ENCODE measurements at places on chromosomes 6 and 20.

DNA sequence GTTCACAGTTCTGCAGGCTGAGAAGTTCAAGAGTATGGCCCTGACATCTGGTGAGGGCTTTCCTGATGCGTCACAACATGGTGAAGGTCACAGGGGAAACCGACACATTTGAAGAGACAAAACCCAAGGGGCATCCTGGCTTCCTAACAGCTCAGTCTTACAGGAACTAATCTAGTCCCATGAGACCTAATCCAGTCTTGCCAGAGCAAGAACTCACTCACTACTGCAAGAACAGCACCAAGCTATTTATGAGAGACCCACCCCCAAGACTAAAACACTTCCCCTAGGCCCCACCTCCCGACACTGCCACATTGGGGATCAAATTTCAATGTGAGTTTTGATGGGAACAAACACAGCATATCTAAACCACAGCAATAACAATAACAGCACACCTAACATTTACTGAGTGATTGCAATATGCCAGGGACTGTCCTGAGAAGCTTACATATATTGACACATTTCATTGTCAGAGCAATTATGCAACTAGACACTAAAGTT, 46.6 kb downstream of the TPBG start:
- DNase-seq: no peak

- DNase-seq: peak; percentile 26
These were observed 23.0 kb upstream of the CD24 start for GRCh38 chr6:106997392-106998158.

DNA sequence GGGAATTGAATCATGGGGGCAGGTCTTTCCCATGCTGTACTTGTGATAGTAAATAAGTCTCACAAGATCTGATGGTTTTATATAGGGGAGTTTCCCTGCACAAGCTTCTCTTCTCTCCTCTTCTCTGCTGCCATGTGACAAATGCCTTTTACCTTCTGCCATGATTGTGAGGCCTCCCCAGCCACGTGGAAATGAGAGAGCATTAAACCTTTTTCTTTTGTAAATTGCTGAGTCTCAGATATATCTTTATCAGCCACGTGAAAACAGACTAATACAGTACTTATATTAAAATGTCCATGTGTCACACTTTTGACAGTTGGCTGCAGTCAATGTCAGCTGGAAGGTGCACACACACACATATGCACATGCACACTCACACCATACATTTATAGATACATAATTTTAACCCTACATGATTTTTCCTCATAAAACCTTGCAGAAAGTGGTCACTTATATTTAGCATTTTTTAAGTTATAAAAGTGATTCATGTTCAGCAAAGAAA, 128.9 kb downstream of the OTOR start:
- no peak for DNase-seq

DNA sequence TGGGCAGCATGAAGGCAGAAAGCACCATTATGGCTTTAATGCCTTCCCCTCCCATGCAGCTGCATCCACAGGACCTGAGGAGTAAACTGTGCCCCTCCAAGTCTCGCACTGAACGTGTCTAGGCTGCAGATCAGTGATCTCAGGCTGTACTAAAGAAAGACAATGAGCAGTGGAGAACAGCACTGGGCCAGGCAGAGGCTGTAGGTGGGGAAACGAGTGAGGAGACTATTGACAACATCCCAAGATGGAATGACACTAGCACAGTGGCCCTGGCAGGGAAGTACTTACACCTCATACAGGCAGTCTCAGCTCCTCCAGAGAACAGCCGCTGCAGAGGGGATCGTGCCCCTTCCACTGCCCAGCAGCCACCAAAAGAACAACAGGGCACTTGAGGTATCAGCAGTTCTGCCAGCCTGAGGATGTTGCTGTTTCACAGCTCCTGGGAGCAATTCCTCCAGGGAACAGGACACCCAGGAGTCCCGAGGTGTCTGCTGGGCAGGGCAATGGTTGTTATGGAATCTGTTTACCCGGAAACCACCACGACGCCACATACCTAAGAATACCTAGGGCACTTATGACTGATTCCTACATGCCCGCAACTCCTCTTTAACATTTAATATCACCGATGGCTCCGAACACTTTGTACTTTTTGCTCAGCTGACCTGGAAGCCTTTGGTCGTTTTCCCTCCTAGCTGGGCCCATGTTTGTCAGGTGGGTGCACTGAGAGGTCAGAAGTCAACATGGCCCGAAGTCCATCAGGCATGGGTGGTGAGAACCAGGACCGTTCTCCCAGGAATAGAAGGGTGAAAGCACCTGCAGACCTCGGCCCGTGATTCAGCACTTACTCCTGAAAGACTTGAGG, 79.1 kb downstream of the SLC22A23 start:
- no peak for DNase-seq

GRCh38 chr20:61764471-61765025, 301.1 kb downstream of the TAF4 start:
- no peak for DNase-seq

GRCh38 chr6:121764493-121764892, 329.0 kb downstream of the GJA1 start:
- DNase-seq: no peak
